ENCODE measurements at places on chromosomes 6 and 20.
A peak's percentile ranks its signal among the peaks of the same experiment; 100 is the strongest.

GRCh38 chr6:161169035-161169434 lies 104.8 kb downstream of the AGPAT4 start:
- no peak for DNase-seq

GRCh38 chr6:40819182-40819834 lies 219.7 kb downstream of the UNC5CL start:
- no peak for DNase-seq

DNA sequence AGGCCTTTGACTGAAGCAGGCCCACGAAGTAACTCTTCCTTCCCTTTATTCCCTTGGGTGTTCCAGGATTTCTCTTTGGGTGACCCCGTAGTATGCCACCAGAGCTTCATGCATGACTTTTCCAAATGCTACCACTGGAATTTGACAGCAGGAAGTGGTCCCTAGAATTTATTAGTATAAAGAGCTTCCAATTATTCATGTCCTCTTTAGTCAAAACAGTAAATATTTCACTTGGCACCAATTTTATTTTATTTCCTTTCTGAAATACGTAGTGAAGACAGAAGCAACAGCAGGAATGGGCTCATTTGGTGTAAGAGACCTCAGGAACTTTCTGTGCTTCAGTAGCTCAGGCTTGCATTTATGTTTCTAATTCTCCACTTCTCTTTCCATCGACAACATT lies 151.3 kb downstream of the LCA5 start:
- DNase-seq: no peak

GRCh38 chr6:77457720-77458349 lies 5.5 kb downstream of the HTR1B start:
- DNase-seq: no peak

GRCh38 chr6:107116328-107116892 lies 1.1 kb upstream of the BEND3 start:
- DNase-seq: no peak

GRCh38 chr6:168027521-168027920 lies 30.1 kb downstream of the KIF25 start:
- DNase-seq: no peak

- DNase-seq: no peak
Measured at GRCh38 chr20:63276956-63277355, 4.3 kb downstream of the ARFGAP1 start.

DNA sequence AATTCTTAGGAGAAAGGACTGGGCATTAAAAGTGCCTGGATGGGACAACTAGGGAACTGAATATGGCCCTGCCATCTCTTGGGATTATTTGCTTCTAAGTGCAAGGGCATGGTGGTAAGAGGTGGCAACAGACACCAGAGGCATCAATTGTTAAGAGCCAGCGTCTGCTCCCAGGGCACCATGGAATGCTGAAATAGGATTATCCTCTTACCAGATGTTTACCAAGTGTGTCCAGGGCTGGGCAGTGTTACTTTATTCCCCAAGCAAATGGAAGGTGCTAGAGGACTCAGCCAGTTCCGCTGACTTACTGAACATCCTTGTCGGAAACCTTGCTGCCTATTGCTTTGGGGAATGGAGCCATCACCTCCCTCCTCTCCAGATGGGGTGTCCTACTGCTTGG lies 273.6 kb upstream of the SUPT3H start:
- no peak for DNase-seq

DNA sequence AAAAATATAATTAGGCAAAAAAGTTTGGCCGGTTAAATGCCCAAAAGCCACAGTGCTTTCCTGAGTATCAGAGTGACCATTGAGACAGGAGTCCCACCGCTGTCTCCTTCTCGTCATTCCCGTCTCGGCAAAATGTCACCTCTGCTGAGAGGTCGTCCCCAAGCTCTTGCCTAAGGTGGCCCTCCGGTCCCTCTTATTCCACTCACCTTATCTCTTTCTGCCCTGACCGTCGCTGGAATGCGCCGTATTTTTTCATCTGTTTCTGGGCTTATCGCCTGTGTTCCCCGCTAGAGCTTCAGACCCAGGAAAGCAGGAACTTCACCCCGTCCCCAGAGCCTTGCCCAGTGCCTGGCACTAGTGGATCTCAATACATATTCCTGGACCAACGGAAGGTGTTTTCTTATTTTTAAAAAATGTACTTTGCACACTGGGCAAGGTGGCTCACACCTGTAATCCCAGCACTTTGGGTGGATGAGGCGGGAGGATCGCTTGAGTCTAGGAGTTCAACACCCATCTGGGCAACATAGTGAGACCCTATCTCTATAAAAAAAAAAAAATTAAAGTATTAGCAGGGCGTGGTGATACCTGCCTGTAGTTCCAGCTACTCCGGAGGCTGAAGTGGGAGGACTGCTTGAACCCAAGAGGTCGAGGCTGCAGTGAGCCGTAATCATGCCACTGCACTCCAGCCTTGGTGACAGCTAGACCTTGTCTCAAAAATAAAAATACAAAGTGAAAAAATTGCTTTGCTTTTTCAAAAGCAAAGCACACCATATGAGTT lies 122.8 kb upstream of the PTPN1 start:
- no peak for DNase-seq

GRCh38 chr6:108660251-108660650 lies 99.5 kb downstream of the FOXO3 start:
- DNase-seq: no peak

DNA sequence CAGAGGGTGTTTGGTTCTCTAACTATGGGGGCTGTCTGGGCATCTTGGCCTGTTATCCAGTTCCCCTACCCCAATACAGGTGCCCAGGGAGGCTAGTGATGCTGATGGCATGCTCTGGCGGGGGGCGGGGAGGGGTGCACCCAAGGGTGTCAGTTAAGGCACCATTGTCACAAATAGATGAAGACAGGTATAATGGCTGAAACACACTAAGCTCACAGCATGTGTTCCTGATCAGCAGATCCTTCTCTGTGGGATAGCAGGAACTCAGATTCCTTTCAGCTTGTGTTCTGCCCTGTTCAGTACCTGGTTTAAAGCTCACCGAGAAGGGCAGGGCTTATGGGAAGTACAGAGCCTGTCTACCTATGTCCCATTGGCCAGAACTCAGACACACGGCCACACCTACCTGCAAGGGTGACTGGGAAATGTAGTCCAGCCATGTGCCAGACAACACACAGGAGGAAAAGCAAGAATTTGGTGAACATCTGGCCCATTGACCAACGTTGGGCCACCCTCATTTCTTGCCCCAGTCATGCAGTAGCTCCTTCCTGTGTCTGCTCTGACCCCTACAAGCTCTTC lies 3.4 kb upstream of the RSPO4 start:
- DNase-seq: peak; percentile 6

DNA sequence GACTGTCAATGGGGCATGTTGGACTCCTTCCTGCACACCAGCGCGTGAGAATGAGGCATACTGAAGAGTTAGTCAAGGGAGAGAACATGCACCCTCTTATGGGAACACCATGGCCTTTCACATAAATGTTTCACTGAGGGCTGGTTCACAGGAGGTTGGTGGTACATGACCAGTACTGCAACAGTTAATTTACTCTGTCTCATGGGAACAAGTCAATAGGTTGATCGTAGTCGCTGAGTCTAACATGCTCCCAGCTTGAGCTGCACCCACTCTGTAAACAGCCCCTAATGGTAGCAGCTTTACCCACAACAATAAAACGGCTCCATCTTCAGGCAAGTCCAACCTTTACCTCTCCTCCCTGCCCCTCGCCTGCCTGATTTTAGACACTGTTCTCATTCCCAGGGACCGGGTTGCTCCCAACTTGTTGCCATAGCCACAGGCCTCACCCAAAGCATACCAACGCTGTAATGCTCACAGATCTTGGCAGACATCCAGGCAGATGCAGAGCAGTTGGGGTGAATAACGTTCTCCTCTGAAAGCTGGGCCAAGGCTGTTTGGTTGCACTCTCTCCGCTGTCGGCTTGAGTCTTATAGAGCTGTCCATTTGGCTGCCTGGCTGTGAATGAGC lies 111.3 kb downstream of the LY86 start:
- no peak for DNase-seq

DNA sequence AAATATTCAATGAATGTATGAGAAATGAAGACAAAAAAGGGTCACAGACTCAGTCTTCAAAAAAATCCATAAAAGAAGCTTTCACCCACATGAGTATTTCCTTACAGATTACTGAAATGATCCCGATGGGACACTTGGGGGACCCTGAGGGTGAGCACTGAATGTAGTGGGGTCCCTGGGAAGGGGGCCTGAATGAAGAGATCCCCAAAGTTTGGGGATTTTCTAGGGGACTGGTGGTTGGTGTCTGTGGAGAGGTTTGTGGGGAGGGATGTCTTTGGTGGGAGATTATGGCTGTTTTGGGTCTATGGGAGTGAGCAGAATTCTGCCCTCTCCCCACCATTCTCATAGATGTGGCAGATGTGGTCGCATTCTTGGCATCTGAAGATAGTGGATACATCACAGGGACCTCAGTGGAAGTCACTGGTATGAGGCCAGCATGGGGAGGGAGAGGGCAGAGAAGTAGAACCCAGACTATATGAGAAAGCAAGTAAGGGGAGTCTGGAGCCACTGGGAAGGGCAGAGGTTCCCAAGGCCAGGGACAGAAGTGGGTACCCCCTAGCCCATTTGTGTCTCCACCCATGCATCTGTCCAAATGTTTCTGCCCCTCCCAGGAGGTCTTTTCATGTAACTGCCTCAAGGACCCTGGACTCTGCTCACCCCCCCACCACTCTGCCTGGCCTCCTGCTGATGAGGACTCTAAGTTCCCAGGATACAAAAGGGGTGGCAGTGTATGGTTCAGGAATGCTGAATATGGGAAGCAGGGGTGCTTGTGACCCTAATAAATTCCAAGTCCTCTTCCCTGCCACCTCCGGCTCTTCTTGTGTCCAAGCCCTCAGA lies 1.8 kb downstream of the HSD17B8 start:
- DNase-seq: no peak

DNA sequence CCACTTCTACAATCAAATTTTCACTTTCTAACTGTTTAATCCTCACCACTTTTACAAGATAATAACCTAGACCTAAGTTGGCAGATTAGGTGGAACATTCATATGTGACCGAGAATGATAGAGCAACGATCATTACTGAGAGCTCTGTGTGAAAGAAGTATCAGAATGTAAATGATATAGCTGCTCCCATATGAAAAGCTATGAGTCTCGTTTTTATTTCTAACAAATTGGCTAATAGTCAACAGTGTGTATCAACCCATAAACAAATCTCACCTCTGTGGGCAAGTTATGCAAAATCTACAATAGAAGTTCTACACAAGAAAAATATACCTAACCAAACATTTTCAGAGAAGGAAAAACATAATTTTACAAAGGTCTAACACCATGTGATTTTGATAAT lies 3.7 kb downstream of the LGSN start:
- DNase-seq: no peak

- DNase-seq: no peak
Measured at GRCh38 chr6:137309078-137309762, 90.0 kb upstream of the IFNGR1 start.

DNA sequence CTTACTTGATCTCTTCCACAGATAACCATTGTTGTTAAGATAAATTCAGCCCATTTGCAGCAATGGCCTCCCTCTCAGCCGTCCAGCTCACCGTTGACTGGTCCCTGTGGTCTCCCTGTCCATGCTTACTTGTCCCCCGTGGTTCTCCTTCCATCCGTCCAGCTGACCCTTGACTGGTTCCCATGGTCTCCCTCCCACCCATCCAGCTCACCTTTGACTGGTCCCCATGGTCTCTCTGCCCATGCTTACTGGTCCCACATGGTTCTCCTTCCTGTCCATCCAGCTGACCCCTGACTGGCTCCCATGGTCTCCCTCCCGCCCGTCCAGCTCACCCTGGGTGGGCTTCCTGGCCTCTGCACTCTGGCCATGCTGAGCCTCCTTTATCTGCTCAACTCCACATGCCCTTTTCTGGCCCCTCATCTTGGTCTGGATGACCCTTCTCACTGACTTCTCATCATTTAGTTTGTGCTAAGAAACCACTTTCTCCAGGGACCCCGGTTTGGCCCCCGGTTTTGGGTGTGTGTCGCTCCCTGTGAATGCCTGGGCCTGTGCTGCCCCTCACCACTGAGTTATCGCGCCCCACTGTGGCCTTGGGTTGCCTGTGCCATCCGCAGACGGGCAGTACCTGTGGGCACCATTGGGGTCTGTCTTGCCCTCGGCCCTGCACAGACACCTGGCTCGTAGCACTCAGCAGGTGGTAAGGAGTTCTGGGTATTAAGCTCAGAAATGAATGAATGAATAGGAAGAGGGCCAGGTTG lies 146.4 kb downstream of the ERMARD start:
- DNase-seq: no peak

DNA sequence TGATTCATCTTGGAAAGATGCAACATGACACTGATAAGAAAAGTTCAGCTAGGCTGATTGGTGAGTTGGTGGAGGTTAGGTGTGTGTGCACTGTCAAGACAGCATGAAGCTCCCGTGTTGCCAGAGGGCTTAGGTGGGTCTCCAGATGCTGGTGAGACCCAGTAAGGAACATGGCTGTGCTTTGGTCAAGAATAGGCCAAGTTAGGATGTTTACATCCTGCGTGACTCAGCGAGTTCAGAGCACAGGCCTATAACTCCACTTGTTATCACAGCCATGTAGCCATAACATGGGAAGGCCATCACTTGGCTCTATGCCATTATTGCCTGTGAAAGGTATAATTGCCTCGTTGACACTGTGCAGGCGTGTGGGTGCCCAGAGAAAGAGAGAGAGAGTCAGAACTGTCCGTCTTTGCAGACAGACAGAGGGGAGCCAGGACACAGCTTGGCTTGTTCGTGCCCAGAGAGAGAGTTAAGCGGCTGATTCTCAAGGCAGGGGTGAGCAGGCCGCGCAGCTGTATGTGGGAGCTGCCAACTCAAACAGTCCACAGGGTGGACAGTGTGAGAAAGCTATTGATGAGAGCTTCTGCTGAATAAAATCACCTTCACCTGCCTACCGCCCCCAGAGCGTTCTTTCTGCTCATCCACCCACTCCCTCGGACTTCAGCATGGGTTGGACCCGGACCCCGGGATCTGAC lies 43.5 kb downstream of the OR2B6 start:
- no peak for DNase-seq

DNA sequence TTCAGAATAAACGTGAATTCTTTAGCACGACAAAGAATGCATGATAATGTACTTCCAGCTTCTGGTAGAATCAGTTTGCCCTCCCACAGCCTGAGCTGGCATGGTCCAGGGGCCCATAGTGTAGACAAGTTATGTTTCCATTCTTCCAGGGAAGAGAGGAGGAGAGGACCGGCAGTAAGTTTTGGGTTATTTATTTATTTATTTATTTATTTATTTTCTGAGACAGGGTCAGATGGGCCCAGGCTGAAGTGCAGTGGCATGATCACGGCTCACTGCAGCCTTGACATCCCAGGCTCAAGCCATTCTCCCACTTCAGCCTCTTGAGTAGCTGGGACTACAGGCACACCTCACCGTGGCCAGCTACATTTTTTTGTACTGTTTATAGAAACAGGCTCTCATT lies 4.7 kb downstream of the GABRR1 start:
- DNase-seq: no peak

GRCh38 chr6:55895972-55896730 lies 20.8 kb upstream of the BMP5 start:
- no peak for DNase-seq

GRCh38 chr20:1926237-1926636 lies 31.0 kb downstream of the SIRPA start:
- DNase-seq: no peak

GRCh38 chr6:37499433-37500293 lies at the start of gene CCDC167:
TSS of gene CCDC167 (minus strand) at chr6:37499893. CDS start at chr6:37499863, 30 bp downstream.
- DNase-seq: peak; percentile 94

- DNase-seq: no peak
Measured at GRCh38 chr6:56238352-56238751, 9.0 kb downstream of the COL21A1 start.

GRCh38 chr6:12766365-12766764 lies 49.8 kb downstream of the PHACTR1 start:
- DNase-seq: no peak

- DNase-seq: no peak
Measured at GRCh38 chr6:116381000-116381399, 10.3 kb downstream of the DSE start.
